GM23338 (cell line): ENCODE measurements at places on chromosomes 7 and 10.

GRCh38 chr10:32190890-32191491 is 134.8 kb upstream of the KIF5B start:
- peak; percentile 56 for DNase-seq

- DNase-seq: no peak
Observed at GRCh38 chr10:5266351-5266750, 69.7 kb downstream of the AKR1C4 start.

DNA sequence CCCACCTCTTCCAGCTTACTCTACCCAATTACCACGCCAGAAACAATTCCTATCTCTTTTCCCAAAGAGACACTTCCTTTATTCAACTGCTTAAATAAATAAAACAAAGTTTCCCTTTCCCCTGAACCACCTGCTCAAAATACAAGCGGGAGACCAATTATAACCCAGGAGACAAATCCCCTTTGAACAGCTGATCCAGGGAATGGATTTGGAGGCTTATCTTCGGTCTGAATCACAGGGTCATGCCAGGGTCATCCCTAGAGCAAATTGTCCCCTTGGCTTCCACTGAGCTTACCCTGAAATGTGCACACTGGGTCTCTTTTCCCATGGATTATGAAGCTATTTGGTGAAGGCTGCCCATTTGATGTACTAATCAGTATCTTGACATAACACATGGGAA is 99.9 kb upstream of the JAZF1 start:
- no peak for DNase-seq

GRCh38 chr10:117578490-117578889 is 35.9 kb downstream of the EMX2 start:
- DNase-seq: no peak

DNA sequence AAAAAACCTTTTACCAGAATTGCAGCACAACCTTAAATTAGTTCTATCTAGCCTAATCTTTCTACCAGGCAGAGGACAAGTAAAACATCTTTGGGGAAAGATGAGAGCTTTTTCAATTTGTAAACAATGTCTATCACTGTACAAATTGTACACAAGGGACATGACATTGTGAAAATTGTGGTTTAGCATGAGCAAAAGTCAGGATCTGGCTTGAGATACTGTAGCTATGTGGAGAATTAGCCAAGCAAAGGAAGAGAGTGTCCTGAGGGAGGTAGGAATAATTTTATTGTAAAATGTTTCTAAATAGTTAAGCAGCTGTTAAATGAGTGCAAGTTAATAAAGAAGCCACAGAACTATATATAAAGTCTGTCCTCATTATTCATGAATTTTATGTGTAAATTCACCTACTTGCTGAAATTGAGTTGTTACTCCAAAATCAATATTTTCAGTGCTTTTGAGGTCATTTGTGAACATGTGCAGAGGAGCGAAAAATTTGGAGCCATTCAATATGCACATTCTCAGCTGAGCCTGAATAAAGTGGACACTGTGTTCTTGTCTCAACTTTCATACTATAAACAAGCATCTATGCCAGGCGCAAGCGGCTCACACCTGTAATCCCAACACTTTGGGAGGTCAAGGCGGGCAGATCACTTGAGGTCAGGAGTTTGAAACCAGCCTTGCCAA is 42.8 kb upstream of the POM121L12 start:
- no peak for DNase-seq

DNA sequence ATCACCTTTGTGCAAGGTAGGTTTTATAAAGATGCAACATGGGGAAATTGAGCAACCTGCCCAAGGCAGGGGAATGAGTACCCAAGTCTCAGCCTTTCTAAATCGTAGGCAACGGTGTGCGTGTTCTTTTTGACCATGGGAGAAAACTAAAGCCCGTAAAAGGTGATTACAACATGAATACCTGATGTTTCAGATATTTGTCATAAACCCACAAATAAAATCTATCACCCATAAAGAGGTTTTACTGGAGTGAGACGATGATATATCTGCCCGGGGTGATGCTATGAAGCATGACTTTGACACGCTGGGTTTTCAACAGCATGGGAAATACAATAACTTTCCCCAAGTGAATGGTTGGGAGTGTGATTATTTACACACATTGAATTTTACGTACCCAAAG is 406.3 kb upstream of the KLF6 start:
- no peak for DNase-seq

- peak; percentile 93 for DNase-seq
Observed at GRCh38 chr10:113385021-113385999, 167.5 kb upstream of the HABP2 start.

GRCh38 chr7:141654551-141654950 is 47.4 kb downstream of the DENND11 start:
- DNase-seq: peak; percentile 94

DNA sequence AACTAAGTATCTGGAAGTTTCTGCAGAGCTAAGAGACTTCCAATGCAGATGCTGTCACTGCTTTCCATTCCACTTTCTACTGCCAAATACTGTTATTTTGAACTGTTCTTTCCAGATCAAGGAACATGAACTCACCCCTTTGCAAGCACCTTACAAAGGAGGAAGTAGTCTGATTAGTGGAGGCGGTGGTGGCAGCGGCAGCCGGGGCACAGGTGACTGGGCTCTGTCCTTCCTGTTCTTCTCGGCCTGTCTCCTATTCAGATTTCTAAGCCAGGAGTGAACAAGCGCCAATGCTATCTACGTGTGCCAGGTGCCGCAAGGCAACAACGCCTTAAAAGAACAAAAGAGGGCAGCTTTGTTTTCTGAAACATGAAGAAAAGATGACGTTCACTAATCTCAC is 44.9 kb downstream of the BEND7 start:
- no peak for DNase-seq

DNA sequence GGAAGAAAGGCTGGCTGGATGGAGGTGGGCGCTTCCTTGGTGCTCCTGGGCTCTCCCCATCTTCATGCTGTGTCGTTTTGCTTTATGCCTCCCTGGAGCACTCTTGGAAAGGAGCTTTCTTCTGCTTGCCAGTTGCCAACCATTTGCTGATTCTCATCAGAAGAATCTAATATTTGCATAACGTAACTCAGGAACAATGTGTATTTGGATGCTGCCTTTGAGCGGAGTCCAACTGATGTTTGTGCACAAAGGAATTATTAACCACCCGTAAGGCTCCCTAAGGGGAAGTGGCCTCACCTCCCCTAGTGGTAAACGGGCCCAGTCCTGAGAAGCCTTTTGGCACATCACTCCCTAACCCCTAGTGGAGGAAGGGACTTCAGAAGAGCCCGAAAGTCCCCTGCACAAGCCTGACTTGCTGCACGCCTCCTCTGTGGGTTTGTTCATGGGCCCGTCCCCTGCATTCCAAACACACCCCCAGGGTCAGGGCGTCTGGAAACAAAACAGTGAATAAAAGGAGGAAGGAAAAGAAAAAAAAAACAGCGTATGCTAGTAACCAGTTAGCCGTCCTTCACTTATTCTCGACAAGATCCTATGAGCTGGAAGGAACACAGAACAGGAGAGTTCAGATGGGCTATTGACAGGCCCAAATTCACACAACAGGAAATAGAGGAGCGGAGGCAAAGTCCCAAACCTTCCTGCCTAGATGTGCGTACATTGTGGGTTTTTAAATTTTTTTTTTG is 602.2 kb downstream of the LRMDA start:
- DNase-seq: peak; percentile 50

DNA sequence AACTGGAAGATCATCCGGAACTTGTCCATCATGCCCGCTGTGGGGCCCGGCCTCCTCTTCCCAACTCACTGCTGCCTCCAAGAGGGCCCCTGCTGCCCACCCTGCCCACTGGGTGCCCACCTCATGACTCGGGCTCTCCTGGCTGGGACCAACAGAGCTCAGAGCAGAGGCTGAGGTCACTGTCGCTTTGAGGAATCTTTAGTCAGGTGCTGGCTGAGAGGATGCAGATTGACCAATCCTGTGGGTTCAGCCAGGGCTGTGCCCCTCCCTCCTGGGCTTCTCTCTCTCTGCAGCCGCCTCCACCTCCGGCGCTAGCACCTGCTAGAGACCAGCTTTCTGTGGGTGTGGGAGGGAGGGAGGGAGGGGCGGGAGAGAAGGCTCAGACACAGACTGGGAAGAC is at the start of gene CALHM1:
TSS of gene CALHM1 (minus strand) at position 181 of the 400 bp plus-strand sequence. CDS start at position 32, 149 bp downstream.
- DNase-seq: peak; percentile 76

- DNase-seq: no peak
Observed at GRCh38 chr10:48958598-48959190, 19.1 kb upstream of the LRRC18 start.

DNA sequence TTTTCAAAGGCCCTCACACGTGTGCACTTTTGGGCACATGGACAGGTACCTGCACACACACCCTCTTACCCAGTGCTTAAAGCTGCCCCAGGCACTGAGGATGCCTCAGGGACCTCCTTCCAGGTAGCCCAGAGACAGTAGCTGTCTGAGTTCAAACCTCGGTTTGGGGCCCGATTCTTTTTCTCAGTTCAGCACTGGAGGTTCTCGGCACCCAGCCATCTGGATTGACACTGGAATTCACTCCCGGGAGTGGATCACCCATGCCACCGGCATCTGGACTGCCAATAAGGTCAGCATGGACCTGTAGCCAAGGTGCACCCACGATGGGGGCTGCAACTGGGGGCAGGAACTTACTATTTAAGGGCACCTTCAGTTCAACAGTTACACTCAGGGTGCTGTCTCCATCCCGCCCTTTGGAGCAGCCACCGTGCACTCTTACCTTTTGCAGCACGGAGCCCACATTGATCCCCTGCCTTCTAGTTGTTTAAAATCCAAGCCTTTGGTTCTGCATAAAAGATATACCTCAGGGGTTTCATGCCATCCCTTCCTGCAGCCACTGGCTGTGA is 17.7 kb downstream of the CPA5 start:
- DNase-seq: no peak

DNA sequence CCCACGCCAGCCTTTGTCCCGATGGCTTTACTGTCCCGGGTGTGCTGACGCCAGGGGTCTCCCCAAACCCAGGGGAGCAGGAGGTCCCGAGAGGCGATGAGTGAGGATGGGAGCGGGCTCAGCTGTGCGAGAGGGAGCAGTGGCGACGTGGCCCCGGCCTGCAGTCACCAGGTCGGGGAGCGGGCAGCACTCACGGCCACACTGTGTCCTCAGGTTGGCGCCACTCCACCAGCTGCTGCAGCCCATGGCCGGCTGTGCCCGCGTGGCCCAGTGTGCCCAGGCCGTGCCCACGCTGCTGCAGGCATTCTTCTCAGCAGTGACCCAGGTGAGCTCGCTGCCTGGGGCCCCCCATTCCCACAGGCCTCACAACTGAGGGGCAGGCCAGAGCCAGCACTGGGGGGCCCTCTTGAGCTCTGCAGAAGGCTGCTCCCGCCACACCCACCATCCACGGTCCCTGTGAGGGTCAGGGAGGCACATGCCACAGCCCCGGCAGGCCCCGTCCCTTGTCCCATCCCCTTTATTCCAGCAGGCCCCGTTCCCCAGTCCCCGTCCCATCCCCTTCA is 13.3 kb downstream of the AP5Z1 start:
- no peak for DNase-seq

DNA sequence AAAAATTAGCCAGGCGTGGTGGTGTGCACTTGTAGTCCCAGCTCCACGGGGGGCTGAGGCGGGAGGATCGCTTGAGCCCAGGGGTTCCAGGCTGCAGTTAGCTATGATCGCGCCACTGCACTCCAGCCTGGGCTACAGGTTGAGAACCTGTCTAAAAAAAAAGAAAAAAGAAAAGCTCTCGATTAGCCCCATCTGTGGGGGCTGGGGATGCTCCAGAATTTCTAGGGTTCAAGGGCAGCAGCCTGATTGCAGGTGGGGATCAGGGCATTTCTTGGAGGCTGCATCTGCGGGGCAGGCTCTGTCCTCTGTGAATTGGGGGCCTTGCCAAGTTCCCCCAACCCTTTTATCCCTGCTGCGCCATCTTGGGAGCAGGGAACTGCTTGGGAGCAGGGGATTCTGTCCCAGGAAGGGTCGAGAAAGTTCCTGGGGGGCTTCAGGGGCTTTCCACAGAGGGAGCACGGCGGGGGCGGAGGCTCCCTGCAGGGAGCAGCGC is 651 bp upstream of the ARPC1A start:
- DNase-seq: peak; percentile 17

DNA sequence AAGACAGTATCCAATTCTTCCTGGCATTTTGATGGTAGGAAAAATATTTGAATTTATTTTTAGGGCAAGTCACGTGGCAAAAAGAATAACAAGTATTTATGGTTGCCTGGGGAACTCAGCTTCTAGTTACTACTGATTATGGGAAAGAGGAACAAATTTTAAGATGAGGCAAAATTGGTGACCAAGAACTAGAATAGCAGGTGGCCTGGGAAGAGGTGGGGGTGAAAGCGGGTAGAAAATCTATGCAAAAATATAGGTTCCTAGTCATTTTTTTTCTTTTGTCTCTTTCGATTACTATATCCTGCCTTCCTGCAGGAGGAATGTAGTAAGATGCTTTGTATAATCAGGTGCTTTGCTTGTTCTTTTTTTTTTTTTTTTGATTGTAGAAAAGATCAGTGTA is 27.8 kb downstream of the ENTPD1 start:
- DNase-seq: no peak

GRCh38 chr10:42753507-42754154 is 29.0 kb upstream of the BMS1 start:
- DNase-seq: peak; percentile 29
